ENCODE measurements at places on chromosomes 3 and 15.

- peak; percentile 4 for DNase-seq
These were observed 240.3 kb upstream of the PEX5L start for GRCh38 chr3:180277041-180277440.

GRCh38 chr15:101393172-101393571, 96.3 kb downstream of the PCSK6 start:
- DNase-seq, result no peak

DNA sequence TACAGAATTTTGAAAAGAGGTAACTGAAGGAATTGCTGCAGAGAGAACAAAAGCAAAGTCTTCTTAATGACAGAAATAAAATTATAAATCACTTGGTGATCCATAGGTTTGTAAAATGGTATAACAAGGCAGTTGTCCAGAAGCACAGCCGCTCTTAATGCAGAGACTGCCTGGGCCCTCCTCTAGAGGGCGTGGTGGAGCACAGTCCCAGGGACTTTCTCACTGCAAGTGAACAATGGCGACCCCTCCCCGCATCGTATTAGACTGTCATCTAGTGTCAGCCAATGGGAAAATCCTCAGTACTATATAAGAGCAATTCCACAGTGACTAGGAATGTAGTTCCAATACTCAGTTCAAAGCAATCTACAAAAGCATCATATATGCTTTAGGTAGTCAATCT, 26.4 kb upstream of the ZBED2 start:
- peak; percentile 31 for DNase-seq

- DNase-seq, result no peak
These were observed 157.9 kb downstream of the MEX3B start for GRCh38 chr15:81887912-81888311.

DNA sequence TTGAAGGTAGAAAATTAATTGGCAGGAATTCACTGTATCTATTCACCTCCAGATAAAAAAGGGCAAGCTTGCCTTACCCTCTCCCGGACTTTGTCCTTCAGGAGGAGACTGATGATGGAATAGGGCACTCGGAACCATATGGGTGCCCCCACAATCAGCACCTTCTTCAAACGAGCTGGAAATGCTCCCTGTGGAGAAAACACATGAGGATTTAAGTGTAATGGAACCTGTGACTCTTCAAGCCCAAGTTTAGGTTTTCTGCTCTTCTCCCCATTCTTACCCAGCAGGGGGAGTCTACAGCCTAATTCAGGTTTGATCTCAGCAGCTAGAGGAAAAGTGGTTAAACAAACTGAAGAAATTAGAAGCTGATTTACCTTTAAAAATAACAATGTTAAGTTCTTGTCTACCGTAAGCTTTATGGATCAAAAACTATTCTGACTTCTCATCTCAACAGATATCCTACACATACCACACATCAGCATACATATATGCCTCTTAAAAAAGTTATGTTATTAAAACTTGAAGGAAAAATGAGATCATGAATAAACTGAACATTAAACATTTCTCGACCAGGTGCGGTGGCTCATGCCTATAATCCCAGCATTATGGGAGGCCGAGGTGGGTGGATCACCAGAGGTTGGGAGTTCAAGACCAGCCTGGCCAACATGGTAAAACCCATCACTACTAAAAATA, 57.5 kb upstream of the SIN3A start:
- DNase-seq, result peak; percentile 23

GRCh38 chr3:42214064-42214463, 51.9 kb downstream of the CCK start:
- DNase-seq, result no peak

DNA sequence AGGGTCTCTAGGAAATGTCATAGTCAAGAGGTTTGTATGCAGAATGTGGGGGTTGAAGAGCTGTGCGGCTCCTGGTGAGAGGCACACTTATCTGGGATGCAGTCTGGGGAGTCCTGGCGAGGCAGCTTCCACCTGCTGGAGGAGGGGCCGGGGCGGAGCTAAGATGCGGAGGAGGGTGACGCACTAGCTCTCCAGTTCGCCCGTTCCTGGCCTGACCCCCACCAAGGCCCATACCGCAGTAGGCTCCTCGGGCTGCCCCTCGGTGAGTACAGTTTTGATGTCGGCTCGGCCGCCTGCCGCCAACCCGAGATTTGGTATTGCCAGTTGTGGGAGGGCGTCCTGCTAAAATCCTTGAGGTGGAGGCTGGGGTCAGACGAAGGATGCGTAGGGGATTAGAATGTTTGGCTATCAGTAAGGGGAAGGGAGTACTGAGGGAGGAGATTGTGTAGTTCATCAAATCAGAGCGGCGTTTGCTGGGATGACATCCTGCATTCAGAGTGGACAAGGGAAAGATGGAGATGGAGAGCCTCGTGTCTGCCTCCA, at the start of gene SCG5:
Gene SCG5, plus strand, starts transcription at position 194 of the 543 bp plus-strand sequence. CDS start 1,883 bp downstream, outside the sequence.
- DNase-seq, result no peak

DNA sequence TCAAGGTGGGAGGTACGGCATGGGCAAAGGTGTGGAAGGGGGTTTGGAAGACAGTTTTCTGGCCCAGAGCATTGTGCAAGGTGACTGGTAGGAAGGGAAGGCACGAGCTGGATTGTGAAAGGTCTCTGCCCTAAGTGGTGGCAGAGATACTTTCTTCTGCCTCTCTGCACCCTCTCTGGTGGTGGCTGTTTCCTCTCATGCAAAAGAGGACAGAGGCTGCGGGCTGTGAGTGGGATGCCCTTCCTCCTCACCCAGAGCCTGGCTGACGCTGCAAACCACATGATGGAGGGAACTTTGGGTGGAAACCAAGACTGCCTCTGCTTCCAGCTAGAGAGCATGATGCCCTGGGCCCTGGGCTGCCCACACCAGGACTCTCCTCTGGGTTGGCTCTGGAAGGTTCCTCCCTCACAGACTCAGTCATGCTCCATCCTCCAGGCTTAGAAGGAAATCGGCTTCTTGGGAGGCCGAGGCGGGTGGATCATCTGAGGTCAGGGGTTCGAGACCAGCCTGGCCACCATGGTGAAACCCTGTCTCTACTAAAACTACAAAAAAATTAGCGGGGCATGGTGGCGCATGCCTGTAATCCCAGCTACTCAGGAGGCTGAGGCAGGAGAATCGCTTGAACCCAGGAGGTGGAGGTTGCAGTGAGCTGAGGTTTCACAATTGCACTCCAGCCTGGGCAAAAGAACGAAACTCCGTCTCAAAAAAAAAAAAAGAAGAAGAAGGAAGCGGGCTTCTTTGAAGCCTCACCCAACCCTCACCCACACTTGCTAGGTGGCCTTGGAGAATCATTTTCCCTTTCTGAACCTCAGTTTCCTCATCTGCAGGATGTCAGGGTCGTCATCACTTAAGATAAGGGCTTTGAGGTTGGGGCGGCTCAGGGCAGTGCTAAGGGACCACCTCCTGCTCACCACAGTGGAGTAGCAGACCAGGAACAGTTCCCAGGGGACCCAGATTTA, 8.3 kb downstream of the PSTPIP1 start:
- no peak for DNase-seq

GRCh38 chr15:73723191-73723590, 30.0 kb downstream of the INSYN1 start:
- DNase-seq, result no peak

- DNase-seq, result no peak
These were observed 554.4 kb downstream of the IGSF11 start for GRCh38 chr3:118480101-118480860.

DNA sequence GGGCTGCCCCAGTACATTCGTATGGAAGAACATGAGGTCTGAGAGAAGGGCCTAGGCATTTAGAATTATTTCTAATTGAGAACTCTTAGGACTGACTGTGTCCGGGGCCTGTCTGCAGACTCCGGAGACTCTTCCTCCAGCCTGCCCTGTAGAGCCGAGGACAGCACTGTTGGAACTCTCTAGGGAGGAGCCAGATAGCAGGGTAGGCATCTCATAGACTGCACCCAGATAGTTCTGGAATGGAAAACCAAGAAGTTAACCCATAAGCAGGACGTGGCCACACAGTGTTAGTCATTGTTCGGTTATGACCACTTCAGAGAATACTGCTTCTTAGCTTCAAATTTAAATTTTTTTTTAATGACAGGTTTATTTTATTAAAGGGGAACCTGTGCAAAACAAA, 59.5 kb downstream of the SNRK start:
- DNase-seq, result no peak

DNA sequence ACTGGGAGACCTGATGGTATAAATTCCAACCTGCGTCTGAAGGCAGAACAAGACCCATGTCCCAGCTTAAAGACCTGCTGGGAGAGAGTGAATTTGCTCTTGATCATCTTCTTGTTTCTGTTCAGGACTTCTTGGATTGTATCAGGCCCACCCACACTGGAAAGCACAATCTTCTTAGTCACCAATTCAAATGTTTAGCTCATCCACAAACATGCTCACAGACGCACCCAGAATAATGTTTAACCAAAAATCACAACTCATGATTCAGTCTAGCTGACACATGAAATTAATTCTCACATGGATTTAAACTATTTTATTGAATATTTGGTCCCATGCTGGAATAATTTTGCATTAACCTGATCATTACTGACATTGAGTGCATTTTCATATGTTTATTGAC, 37.8 kb upstream of the GOLGA6L2 start:
- DNase-seq, result no peak

DNA sequence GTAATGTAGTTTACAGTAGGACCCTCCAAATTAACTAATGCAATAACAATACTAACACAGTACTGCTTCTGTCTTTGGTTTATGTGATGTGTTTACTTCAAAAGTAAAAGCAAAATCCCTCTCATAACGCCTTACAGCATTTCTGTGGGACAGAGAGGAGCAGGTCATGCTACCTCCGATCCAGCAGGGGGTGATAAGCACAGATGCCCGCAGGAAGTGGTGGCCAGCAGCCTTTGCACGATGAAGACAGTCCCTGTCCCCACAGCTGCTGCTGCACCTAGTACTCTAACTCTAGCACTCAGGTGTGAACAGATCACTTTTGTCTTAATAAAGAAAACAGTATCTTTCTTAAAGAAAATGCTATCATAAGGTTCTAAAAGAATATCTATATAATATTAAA, 38.3 kb downstream of the ANO10 start:
- no peak for DNase-seq

DNA sequence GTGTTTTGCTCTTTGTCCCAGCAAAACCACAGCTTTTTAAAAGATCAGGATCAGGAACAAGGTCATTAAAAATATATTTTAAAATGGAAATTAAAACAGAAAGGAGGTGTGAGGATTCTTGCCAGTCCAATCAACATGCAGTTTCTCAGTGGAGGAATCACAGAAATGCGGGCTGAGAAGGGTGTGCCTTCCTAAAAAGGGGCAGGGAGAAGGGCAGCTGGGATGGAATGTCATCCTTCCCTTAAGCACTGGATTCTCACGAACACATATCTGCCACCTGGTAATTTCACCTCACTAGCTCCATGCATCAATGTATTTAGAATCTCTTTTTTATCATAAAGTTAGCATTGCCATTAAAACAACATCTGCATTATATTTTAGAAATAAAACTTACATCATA, 21.4 kb downstream of the ABI3BP start:
- no peak for DNase-seq

DNA sequence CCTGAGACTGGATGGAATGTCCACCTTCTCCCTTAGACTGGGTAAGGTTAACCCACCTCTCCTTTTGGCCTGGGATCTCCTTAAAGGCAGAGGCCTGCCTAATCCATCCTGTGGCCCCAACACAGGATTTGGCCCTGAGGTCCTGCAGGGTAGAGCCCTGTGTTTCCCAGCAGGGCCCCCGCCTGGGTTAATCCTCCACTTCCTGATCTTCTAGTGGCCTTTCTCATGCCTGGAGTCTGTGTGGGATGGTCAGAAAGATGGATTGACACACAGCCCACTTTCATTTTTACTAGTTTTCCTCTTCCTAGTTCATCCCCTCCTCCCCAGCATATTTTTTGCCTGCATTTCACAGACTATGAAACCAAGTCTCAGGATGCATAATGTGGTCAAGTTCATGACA, 48.9 kb upstream of the SLC6A6 start:
- DNase-seq, result no peak

- DNase-seq, result no peak
These were observed 8.4 kb upstream of the FSTL1 start for GRCh38 chr3:120459196-120459595.

- DNase-seq, result no peak
These were observed 761.7 kb downstream of the IGSF11 start for GRCh38 chr3:118272991-118273390.

GRCh38 chr3:193559100-193559499, 4.4 kb upstream of the ATP13A4 start:
- DNase-seq, result no peak

GRCh38 chr15:101062471-101063171, 143.5 kb downstream of the LRRK1 start:
- DNase-seq, result no peak

DNA sequence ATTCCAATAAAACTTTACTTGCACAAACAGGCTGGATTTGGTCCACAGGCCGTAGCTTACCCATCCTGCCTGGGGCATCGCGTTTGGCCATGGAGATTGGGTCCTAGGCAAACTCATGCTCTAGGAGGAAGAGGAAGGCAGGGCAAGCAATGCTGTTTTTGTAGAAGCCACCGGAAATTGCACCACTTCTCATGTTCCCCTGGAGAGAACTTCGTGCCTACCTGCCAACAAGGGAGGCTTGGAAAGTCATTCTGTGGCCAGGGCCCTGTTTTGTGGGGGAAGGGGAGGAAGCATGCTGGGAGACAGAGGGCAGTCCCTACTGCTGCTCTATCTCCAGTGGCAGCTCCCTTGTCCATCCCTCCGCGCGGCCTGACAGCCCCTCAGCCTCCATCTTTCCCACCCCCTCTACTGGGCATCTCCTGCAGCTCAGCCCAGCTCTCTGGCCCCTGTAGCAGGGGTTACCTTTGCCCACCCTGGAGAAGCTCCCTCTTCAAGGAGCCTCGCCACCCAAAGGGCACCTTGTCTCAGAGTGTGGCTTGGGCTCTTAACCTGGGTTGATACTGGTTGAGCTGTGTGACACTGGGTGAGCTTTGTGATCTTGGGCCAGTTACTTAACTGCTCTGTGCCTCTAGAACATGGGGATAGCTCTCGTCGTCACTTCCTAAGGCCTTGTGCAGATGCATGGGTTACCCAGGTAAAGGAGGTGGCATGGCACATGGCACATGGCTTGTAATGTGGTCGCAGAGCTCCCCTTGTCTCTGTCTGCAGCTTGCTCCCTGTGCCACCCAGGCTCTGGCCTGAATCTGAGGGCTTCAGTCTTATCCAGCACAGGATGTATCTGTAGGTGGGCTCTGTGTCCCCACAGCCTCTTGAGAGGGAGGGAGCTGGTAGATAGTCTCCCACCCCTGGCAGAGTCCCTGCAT, 6.1 kb downstream of the ABTB1 start:
- no peak for DNase-seq

DNA sequence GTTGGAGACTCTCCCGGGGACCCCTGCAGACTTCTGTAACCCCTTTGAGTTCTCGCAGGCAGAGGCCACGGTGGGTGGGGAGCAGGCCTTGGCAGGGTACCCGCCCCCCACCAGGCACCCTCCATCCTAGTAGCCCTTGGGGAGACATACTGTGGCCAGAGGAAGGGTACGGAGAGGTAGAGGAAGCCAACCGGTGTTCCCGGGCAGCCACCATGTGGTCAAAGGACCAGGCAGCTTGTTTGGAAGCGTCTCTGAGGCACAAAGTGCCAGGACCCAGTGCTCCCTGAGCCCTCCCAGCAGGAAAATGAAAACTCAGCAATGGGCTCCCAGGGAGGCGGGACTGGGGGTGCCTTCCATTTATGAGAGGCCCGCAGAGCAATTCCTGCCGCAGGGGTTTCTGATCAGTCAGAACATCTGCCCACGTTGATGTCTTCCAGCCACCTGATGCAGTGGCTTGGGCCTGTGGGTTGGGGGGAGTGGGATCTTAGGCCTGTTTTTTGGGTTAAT, 53.0 kb upstream of the CGNL1 start:
- DNase-seq, result no peak

GRCh38 chr3:173617490-173617889, 219.9 kb downstream of the NLGN1 start:
- no peak for DNase-seq

- no peak for DNase-seq
These were observed 41.6 kb upstream of the TASOR start for GRCh38 chr3:56724676-56725075.

Measured in HepG2 (cell line).